Omental fat pad (tissue), 4 donors: ENCODE measurements at places on chromosomes 1 and 21. TPM values are rescaled to one million over a fixed set of nuclear protein-coding genes. Genes with fewer than 3 reads are reported as not detected.

DNA sequence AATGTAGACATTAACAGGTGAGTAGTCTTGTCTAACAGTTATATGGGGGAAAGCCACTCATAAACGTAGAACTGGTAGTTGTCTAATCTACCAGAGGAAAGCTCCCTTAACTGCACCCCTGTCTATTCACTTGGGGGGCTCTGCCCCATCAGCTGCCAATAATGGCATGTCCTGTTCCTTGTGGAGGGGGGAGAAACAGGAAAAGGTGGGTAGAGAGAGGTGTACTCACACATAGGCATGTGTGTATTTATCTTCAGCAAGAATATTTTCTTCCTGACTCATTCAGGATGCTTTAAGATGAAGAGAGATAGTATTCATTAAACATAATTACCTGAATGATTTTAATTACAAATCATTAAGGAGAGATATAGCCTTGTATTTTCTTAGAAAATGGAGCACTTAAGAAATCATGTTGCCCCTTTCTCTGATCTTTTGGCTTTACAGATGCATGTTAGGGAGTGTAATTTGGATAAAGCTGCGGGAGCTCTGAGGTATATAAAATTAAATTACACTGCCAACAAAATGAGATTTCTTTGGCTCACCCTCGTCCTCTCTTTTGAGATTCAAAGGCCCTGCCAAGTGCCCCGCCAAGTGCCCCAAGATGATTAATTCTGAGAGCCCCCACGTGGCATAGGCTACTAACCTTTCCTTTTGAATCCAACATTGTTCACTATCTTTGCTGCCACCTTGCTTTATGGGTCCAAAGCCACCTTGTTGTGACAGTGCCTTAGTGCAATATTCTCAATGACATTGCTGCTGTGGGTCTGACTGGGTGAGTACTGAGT is 286.3 kb upstream of the LYPLAL1 start:
- no peak for DNase-seq

Gene PDZK1
- 0.63 TPM for total RNA-seq

Gene RASAL2
- total RNA-seq = 17.5 TPM

Gene CD101
- 2.0 TPM for total RNA-seq

Gene ATAD3B
- 11.8 TPM for total RNA-seq

Gene LCE2B
- total RNA-seq = not detected
